ENCODE measurements at places on chromosomes 3 and 15. TPM values are rescaled to one million over a fixed set of nuclear protein-coding genes. Genes with fewer than 3 reads are reported as not detected.

SEMA3G gene
- 0.72 TPM for total RNA-seq

FRMD5 gene
- total RNA-seq: not detected

BRPF1 gene
- total RNA-seq: 4.2 TPM

B3GALNT1 gene
- total RNA-seq: 0.24 TPM

CLEC3B gene
- total RNA-seq: 19.4 TPM

DNA sequence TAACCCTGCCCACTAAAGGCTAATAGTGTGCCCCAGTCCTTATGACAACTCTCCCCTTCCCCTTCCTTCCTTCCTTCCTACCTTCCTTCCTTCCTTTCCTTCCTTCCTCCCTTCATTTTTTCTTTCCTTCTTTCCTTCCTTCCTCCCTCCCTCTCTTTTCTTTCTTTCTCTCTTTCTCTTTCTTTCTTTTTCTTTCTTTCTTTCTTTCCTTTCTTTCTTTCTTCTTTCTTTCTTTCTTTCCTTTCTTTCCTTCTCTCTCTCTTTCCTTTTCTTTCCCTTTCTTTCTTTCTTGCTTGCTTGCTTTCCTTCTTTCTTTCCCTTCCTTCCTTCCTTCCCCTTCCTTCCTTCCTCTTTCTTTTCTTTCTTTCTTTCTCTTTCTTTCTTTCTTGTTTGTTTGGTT is 28.2 kb upstream of the SUSD5 start:
- no peak for DNase-seq

DNA sequence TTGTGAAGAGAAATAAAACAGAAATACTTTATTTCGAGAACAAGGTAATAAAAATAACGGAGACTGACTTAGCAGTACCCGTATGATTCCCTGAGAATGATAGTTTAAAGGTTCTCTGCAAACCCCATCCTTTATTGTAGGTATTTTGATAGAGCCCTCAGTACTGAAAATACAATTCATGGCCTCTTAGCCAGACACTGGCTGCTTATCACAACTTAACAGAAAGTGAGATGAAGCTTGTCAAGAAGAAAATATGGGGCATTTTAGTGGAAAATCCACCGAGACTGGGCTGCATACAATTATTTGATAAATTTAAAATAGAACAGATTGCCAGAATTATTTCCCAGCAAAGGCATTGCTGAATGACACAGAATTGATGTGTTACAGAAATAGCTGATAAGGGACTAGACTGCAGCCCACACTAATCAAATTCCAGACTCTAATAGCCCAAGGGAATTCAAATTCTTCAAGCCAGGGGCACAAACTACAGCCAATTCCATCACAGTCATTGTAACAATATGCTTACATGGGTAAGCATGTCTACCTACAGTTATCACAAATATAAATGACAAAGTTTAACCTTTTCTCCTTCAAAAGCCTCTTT is 521.9 kb downstream of the PLOD2 start:
- no peak for DNase-seq

GRCh38 chr3:16148783-16149182 is 25.7 kb upstream of the GALNT15 start:
- no peak for DNase-seq

GRCh38 chr15:90099868-90100831 is 2.1 kb downstream of the IDH2 start:
- DNase-seq: peak; percentile 61

DNA sequence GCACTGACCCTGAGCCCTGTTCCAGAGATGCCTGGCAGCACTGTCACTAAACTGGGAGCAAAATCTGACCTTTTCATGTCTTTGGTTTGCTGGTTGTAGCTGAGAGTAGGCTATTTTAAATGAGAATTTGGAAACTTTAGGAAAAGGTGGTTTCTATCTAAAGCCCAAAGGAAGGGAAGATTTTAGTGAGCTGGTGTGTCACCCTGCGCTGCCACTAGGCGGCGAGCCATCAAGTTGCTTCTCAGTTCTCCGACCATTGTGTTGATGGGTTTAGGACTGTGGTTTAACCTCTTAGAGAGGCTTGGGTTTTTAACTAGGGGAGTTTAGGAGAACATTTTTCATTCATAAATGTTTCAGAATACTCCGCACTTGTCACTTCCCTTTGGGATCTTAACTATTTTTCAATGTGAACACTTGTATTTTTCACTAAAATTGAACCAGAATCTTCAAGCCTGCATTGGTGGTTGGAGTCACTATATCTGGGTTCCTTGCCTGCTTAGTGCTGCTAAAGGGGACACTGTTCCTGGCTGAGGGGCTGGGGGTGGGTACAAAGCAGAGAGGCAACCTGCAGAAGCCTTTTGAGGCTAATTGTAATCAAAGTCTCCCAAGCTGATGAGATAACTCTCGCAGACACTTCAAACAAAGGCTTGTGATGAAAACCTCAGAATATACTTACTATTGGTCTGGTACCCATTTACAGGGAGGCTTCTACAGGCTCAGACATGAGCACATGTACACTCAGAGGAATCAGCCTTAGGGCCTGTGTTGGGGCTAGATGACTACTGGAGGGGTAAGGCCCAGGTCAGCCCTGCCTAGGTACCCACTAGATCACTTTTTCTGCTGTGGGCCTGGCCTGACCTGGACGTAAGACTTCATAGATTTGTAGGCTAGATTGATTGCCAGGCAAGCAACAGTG is 16.8 kb downstream of the EXOSC7 start:
- no peak for DNase-seq

DNA sequence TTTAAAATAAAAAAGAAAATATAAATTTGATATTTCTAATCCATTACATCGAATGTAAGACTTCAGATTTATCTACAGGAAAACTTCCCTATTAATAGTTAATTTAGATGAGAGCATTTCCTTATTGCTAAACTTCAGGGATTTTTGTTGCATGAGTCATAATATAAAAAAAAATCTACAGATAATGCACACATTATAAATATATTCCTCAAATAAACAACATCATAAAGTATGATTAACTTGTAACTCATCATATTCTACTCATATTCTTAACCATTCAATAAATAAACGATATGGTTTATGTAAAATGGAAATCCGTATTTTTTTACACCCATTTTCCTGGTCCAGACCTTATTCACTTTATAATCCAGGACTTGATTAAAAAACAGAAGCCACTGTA is 477.0 kb downstream of the EPHA3 start:
- no peak for DNase-seq

DNA sequence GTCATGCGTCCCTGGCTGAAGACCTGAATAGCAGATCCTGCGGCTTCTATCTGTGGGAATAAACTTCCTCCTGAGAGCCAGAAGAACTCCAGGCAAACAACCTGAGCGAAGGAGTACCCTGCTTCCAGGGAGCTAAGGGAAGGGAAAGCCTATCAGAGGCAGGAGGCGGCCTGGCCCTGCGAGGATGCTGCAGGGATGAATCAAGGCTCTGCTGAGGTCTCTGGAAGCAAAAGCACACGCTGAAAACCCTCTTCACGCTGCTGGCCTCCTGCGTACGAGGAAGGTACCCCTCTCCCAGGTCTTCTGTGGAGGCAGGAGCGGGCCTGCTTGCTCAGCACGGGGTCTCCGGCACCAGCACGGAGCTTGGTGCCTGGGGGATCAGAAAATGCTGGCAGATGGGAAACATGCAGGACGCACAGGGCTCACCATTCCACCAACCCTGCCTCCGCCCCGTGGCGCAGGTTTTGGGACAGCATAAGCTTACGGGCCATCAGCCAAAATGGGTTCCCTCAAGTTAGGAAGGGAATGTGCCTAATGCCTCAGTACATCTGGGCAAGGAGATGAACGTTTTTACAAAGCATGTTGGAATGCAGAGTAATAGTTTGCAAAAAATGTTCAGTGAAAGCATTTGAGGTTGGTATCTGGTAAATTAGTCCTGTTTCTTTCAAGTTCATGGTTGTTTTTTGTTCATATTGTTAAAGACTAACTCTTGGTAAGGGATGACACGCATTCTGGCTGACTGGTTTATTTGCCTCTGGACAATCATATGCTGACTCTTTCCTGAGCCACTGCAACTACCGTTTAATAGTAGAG is 72.3 kb downstream of the CHSY1 start:
- DNase-seq: no peak

DNA sequence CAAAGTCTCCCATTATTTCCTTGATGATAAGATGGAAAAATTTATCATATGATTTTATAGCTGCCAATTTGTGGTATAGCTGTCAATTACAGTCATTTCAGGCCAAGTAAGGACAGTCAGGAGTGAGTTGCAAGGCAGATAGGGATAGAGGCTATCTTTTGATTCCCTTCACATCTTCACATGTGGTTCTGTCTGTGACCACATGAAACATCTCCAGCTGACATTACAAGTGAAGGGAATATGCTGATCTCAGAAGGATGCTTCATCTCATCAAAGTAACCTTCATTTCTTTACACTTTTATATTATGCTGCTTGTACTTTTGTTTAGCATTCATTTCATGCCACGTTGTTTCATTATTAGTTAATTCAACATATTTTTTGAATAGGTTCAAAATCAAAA is 136.9 kb upstream of the CFAP20DC start:
- no peak for DNase-seq

DNA sequence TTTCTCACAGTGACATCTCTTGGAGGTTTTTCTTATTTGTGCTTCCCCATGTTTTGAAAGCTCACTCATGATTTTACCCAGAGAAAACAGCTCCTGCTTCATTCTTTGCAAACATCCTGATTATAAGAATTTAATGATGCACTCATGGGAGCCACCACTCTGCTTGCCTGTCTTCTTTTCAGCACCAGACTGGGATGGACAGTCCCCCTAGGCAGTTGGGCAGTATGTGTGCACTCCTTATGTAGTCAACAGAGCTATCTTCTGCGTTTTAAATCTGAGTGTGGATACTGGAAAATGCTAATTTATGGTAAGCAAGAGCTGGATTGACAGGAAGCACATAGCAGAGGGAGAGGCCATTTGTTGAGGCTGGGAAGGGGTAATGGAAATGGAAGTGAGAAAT is 276.1 kb downstream of the AGBL1 start:
- no peak for DNase-seq

GRCh38 chr3:50371133-50371685 is 11.9 kb upstream of the TMEM115 start:
- DNase-seq: no peak

- DNase-seq: no peak
Measured at GRCh38 chr15:23670970-23671369, 16.1 kb downstream of the NDN start.

DNA sequence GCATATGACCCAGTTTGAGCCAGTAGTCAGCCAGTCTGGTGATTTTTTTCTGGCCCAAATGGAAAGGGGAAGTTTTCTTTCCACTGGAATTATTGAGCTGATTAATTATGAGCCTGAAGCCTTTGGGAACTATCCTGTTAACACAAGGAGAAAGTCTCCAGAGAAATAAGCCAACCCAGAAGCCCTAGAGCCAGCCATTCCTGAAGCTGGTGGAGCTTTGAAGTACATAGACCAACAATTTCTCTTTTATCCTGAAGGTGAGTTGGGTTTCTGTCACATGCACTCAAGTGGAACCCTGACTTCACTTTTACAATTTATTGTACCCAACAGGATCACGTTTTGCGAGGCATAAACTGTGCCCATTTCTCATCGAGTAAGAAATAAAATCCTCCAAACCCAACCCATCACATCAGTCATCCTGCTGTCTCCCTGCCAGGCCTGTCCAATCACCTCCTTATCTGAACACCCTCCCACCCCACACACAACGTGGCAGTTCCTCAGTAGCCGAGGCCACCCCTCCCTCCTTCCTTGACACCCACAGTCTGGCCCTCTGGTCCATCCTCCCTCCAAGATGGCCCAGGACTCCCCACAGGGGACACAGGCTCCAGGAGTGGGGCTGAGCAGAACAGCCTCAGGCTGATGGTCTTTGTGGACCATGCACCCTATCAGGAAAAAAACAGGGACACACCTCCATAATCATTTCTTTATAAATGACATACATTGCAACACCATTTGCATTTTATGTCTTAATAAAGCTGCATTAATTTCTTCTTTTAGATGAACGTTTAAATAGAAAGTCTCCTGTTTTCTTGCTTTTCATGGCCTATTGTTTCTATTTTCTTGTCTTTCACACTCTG is 55.7 kb upstream of the GATA2 start:
- no peak for DNase-seq

SLC28A1 gene
- 55.8 TPM for total RNA-seq

ARPIN gene
- total RNA-seq: 5.8 TPM

DNA sequence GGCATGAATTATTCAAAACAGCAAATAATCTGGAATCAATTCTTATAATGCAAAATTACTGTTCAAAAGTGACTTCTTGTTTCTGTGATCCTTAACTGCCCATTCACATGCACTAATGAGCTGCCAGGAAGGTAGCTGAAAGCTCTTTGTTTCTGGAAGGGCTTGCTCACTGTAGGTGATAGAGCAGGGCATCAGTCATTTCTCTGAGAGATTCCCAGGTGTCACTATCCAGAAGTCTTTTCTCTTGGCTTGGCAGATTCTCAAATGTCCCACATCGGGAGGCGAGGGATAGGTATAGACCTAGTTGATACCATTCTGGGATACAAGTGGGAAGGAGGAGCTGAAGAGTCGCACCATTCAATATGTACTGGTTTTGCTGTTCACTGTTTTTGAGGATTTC is 35.0 kb downstream of the C3orf85 start:
- no peak for DNase-seq

All from right lobe of liver (tissue), 6 donors.